Cardiac muscle cell (in vitro differentiated cells and primary cell): ENCODE measurements at places on chromosomes 4 and X.
A peak's percentile ranks its signal among the peaks of the same experiment; 100 is the strongest.

DNA sequence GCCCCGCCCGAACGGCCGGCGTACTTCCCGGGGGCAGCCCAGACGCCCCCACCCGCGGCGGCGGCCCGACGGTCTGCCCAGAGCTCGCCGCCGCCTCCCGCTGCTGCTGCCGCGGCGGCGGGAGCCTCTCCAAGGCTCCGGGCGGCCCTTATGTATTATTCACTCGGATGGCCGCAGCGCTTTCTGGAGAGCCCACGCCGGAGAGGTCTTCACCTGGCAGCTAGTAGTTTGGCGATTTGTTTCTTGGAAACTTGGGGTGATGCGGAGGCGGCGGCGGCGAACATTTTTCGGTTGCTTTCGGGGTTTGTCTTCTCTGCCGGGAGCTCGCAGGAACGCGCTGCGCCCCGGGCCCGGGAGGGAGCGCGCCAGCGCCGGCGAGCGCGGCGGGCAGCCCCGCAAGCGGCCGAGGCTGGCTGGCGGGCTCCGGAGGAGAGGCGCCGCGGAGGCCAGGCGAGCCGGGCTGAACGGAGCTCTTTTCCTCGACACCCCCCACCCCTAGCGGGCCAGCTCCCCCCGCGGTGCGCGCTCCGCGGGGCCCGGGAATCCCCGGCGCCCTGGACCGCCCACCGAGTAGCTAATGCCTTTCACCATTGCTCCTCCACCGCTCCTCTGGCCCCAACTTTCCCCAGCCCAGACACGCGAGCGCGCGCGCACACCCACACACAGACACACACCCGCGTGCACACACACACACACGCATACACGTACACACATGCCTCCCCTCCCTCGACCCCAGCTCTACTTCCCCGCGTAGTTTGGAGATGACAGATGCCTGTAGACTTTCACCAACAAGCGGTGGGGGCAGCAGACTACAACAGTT lies 113.5 kb downstream of the DHX15 start:
- DNase-seq: peak; percentile 66

DNA sequence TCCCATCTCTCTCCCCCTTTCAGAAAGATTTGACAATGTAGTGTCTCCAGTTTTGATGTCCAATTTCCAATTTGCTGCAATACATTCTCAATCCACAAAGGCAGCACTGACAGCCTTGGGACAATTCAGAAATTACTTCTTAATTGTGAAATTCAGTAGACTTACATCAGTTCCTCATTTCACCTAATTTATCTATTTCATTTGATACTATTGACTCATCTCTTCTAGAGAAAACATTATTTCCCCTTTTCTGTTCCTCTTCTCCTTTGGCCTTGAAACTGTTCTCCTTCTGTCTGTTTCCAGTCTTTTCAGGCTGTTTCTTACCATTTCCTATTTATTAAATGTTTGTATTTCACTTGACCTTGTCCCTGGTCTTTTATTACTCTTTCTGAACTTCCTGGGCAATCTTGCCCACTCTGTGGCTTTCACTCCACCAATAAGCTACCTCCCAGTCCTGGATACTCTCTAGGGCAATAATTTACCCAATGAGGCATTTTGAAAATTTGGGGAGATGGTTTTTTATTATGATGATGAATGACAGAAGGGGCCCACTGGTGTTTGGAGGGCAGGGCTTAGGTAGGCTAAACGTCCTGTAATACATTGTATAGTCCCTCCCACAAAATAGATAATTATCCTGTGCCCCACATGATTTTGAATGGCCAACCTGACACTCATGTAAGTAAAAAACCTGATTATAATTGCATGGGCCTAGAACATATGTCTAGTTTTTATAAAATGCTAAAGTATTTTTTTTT lies 498.0 kb upstream of the BOD1L1 start:
- no peak for DNase-seq

GRCh38 chr4:56147371-56147770 lies 198.6 kb downstream of the CEP135 start:
- DNase-seq: no peak

DNA sequence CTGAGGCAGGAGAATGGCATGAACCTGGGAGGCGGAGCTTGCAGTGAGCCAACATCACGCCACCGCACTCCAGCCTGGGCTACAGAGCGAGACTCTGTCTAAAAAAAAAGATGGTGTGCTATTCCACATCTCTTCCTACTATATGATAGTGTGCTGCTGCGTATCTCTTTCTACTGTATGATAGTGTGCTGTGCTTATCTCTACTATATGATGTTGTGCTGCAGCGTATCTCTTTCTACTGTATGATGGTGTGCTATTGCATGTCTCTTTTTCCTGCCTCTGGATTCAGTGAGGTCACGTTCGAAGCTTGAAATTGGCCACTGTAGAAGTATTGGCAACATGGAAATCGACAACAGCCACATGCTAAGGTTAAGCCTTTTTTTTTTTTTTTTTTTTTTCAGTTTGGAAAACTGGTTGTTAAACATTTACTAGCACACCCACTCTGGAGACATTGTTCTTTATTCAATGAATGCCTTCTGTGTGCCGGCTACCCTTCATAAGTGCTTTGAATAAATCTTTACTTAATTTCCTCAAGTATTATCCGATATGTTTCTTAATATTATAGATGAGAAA lies 31.0 kb downstream of the ARFIP1 start:
- DNase-seq: no peak

GRCh38 chr4:24768604-24769003 lies 26.8 kb upstream of the SOD3 start:
- DNase-seq: no peak

- peak; percentile 1 for DNase-seq
These were observed 78.9 kb downstream of the NDST3 start for GRCh38 chr4:118113220-118113619.

- no peak for DNase-seq
These were observed 212.5 kb downstream of the SPATA18 start for GRCh38 chr4:52263607-52264006.

DNA sequence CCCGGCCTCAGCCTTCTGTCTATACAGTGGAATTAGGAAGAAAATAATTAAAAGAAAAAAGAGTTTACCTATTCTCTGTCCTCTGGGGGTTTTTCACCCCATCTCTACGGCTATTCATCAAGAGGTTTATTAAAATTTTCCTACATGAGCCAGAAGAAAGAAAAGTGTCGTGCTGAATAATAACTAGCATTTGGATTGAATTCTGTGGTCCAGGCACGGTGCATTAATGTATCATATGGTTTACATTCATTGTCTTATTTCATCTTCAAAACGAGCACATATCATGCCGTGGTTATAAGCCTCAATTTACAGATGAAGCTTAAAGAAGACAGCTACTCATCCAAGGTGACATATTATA lies 5.4 kb upstream of the NAA15 start:
- no peak for DNase-seq

DNA sequence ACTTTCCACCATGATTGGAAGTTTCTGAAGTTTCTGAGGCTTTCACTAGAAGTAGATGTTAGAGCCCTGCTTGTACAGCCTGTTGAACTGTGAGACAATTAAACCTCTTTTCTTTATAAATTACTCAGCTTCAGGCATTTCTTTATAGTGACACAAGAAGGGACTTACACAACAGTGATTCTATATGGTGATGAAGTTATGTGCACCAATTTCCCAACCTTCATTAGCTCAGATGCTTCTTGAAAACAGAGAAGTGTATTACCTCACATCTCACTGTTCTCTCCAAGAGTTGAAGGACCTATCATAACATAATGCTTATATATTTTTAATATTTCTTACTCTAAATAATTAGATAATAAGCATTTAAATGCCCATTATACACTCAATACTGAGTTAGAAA lies 202.1 kb upstream of the ANXA10 start:
- no peak for DNase-seq

DNA sequence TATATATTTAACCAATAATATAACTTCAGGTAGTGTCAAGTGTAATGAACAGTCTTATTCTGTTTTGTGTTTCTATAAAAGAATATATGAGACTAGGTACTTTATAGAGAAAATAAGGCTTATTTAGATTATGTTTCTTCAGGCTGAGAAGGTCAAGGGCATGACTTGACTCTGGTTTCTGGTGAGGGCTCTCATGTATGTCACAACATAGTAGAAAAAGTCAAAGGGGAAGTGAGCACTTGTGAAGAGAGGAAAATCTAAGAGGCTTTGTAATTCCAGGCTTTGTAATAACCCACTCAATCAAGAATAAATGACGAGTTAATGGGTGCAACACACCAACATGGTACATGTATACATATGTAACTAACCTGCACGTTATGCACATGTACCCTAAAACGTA lies 27.6 kb downstream of the PRR32 start:
- peak; percentile 10 for DNase-seq

DNA sequence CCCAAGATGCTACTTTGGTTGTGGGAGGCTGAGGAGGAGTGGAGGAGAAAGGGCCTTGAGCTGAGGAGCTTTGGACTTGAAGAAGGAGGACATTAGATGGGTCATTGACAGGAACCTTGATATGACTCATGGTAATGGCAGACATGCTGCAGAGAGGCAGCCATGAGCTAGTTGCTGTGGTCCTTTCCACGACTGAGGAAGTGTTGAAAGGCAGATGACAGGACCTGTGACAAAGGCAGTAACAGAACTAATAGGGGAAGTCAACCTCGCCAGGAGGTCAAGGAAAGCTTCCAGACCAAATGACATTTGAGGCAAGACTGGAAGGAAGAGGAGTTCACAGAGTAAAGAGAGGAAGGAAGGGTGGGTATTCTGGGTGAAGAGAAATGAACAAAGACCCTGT lies 7.6 kb upstream of the XPNPEP2 start:
- no peak for DNase-seq

DNA sequence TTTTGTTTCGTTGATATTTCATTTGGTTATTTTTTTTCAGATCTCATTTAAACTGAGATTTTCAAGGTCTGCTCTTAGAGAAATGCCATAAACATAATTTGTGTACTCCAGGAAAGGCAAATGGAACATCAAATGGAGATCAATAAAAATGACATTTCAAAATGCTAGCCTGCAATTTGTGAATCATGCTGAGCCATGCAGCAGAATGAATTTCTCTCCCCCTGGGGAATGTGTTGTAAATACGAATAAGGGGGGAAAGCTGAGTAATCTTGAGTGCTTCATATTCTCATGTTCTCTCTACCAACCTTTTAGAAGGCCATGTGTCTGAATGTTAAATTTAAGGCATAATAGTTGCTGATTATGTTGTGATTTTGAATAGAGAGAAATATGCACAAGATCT lies 7.8 kb downstream of the ZCCHC4 start:
- DNase-seq: peak; percentile 37

DNA sequence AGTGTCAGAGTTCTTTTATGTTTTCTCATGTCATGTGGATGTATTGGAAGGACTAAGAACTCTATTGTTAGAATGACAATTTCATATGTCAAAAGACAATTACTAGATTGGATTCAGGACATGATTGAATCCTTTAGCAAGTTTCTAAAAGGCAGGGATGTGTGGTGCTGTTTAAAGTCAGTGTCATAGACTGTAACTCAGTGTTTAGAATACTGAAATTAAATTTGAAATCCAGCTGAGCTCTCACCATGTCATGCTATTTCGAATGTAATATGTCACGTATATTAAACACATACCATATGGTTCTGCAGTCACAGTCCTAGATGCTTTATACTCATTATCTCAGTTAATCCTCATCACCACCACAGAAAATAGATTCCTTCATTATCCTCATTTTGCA lies 7.8 kb downstream of the GUCY1B1 start:
- DNase-seq: no peak

DNA sequence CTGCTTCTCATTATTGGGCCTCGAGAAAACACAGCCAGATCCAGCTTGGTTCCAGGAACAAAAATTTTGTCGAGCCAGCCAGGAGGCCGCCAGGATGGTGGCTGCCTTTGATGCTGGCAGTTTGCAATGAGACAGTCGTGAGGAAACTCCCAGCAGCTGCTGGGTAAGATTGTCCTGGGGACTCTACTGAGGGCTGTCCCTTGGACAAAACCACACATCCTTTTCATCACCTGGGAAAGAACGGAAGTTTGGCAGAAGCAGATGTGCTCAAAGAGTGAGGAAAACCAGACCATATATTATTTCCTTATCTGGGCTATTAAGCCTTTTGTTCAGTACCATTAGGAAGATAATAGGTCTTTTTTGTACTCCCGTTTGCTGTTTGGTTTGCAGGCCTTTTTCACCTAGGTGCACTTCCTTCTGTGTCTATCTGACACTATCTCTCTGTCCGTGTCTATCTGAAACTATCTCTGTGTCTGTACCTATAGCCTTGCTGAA lies 13.4 kb upstream of the PAPSS1 start:
- no peak for DNase-seq

DNA sequence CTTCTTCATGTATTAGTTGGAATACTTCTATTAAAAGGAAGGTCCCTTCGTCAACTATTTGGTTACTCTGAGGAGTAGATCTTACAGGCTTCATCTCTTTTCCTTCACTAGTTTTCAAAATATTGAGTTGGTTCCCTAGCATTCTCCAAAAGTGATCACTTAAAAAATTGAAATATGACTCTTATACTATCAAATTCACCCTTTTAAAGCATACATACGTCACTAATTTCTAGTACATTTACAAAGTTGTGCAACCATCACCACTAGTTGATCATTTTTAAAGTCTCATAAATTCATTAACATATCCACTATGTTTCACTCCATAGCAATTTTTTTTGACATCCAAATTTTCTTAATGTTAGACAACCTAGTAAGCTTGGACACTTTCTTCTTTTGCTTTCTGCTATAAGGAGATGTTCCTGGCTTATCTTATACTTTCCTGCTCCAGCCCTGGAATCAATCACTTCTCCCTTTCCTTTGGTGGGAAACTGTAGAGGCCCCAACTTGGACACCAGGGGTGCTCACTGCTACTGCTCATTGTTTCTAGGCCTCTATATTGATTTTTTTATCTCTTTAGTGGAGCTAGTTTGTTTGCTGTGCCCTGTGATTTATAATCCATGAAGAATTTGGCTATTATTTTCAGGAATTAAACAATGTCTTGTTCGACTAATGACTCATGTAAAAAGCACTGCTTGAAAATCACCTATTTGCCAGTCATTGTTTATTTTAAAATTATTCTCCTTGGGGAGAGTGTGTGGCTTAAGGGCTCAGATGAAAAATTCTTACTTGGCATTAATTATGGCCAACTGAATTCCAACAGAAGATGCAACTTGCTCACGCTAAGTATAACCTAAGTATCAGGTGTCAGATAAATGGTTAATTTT lies 4.0 kb upstream of the ZFX start:
- no peak for DNase-seq

DNA sequence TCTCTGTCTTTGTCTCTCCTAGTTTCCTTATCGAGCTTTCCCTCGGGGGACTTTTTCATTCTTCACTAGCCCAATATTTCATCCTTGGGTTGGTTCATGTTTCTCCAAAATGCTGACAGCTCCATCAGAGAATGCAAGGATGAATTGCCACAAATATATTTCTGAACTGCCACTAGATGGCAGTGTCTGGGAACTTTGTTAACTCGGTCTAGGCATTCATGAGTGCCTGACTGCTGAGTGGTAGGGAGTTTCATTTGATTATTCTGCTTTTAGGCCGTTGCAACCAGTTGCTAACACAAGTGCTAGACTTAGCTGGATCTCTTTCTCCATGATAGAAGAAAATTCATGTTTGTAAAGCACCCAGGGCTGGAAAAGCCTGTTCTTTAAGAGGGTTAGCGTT lies 73.5 kb upstream of the RAP2C start:
- DNase-seq: peak; percentile 74

GRCh38 chr4:151323667-151324066 lies 1.7 kb downstream of the SH3D19 start:
- DNase-seq: no peak
